Left renal pelvis (tissue), 4 donors: ENCODE measurements at places on chromosomes 1 and 21. TPM values are rescaled to one million over a fixed set of nuclear protein-coding genes. Genes with fewer than 3 reads are reported as not detected.

- no peak for DNase-seq
Measured at GRCh38 chr1:177209357-177209756, 38.6 kb downstream of the BRINP2 start.

- DNase-seq = no peak
Measured at GRCh38 chr1:199182186-199182843, 543.5 kb downstream of the PTPRC start.

CLCA4 gene
- polyA plus RNA-seq = not detected

KRTAP10-12 gene
- polyA plus RNA-seq = not detected

KIAA0040 gene
- polyA plus RNA-seq = 14.0 TPM

- DNase-seq = no peak
Measured at GRCh38 chr1:185570962-185571361, 163.2 kb upstream of the HMCN1 start.

GRCh38 chr1:160925652-160926244 is 28.9 kb downstream of the ITLN2 start:
- DNase-seq = no peak

DNA sequence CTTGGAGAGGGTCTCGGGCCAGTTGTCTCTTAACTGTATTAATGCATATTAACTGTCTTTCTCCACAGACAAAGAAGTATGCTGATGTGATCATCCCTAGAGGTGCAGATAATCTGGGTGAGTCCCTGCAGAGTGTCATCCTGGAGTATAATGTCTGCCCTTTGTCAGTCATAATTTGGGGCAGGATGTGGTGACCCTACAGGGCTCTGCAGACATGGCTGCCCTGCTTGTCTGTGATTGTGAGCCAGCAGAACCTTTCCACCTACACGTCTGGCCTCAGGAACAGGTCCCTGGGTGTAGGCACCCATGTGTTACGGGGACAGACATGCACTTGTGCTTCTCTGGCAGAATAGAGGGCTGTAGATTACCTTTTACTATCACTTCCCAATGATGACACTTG is 78.4 kb downstream of the UCK2 start:
- no peak for DNase-seq

GRCh38 chr1:94105957-94106529 is 14.9 kb downstream of the ABCA4 start:
- DNase-seq = no peak

SH3BGR gene
- polyA plus RNA-seq = 5.7 TPM

DNA sequence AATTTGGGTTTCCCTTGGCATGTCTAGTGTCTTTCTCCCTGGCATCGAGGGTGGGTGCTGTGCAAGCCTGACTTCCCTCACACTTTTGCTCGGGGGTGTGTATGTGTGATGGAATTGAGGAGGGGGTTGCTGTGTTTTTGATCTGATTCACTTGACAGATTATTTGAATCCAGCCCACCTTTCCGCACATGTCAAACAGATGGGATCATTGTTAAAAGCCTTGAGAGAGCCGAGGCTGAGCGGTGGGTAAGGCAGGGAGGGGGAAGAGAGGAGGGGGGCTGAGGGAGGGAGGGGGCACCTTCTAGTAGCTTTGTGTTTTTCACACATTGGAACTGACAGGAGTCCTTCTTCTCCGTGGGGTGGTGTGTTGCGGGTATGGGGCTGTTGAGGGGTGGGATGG is 90.0 kb downstream of the PAPPA2 start:
- DNase-seq = no peak

URB1 gene
- 13.4 TPM for polyA plus RNA-seq
